ENCODE measurements at places on chromosomes 16 and 17. TPM values are rescaled to one million over a fixed set of nuclear protein-coding genes. Genes with fewer than 3 reads are reported as not detected.

DNA sequence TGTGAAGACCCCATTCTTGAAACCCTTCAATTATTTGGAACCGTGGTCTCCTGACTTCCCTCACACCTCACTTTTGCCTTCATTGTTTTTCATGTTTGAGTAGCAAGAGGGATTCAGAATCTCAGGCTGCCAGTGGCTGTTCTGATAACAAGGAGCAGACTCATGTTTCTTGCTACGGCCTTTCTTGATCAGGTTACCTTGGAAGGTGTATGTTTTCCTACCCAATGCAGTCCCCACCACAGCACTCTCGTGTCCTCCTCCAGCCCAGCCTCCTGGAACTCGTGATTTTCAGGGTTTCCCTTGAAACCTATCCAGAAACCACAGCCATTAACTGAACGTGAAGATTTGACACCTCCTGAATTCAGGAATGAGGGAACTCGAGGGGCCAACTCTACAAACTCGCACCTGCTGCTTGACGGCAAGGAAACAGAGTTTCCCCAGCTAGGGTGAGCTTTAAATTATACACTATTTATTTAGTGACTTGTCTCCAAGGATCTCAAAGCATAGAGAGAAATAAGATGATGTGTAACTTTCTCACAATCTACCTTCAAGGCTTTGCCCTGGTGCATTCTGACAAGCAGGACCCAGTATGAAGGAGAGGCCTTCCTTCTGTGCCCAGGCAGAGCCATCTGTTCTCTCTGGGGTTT lies 1.6 kb downstream of the ZFHX3 start:
- no peak for DNase-seq
- H3K27ac ChIP-seq: peak overlapping the region; percentile 91
- no peaks in the 10 kb centered on the region for H3K36me3 ChIP-seq
- peaks cover 51% of the 10 kb centered on the region for H3K4me1 ChIP-seq

CCL14 gene
- total RNA-seq: 110 TPM

DNA sequence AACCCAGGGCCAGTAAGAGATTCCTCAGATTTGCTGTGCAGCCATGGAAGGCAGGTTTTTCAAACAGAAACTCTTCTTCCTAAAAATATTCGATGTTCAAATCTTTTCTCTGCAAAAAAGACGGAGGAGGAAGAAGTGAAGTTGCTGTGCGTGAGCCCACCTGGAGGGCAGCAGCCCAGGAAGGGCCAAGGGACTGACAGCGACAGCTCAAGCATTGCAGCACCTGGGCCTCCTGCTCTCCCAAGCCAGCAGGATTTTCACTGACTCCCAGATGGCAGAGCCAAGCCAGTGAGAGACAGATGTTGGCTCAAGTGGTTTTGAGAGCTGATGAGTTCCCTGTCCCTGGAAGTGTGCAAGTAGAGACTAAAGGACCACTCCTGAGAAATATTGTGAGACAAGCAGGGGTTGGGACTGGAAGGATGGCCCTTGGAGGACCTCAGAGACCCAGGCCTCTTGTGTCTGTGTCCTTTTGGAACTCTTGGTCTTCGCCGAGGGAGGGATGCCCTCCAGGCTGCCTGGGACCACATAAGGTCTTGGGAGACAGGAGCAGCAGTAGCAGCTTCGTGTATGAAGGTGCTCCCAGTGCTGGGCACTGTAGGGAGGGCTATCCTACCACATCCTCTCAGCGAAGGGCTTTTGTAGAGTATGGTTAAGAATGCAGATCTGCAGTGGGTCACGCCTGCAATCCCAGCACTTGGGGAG lies 29.3 kb upstream of the TNFRSF13B start:
- DNase-seq: no peak
- peaks cover 5% of the 10 kb centered on the region for H3K4me1 ChIP-seq
- H3K4me3 ChIP-seq: no peak overlapping the region
- H3K27ac ChIP-seq: no peak overlapping the region
- no peaks in the 10 kb centered on the region for H3K27me3 ChIP-seq

DNA sequence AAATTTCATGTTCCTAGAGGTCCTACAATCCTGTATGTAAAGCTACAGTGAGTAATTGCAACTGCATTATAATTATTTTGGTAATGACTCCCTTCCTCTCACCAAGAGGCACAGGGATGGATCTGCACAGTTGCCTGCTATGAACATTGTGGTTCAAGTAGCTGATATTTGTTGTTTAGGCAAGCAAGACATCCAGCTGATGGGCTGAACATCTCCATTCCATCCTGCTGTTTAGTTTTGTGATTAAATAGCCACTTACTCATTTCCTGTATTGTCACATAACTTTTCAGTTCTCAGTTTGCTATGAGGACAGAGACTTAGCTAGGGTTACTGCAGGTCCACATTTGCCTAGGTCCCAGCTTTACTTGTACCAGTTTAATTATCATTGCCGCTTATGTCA lies 181.2 kb upstream of the TBX2 start:
- peak overlapping the region; percentile 58 for H3K27ac ChIP-seq
- DNase-seq: no peak
- H3K4me3 ChIP-seq: no peak overlapping the region
- H3K36me3 ChIP-seq: no peaks in the 10 kb centered on the region
- H3K4me1 ChIP-seq: peaks cover 31% of the 10 kb centered on the region
- H3K27me3 ChIP-seq: no peaks in the 10 kb centered on the region

ACSM2A gene
- not detected for total RNA-seq

PTX4 gene
- not detected for total RNA-seq

G6PC1 gene
- total RNA-seq: not detected

DNA sequence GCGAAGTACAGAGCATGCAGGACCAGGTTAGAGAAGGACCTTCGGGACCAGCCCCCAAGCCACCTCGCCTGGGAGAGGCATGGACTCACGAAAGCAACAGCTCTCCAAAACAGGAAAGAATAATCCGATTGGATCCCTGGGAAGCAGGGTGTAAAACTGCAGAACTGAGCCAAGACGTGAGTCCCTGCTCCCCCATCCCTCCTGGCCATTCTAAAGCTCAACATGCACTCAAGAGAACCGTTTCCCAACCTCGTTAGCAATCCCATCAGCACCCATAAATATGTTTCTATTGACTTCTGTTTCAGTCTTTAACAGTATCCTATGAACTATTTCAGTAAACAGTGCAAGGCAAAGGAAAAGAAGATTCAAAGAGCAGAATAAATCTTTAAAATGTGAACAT lies 167.0 kb downstream of the COPRS start:
- peaks cover 9% of the 10 kb centered on the region for H3K4me1 ChIP-seq
- H3K4me3 ChIP-seq: no peak overlapping the region
- no peaks in the 10 kb centered on the region for H3K27me3 ChIP-seq
- H3K27ac ChIP-seq: no peak overlapping the region
- DNase-seq: no peak
- no peaks in the 10 kb centered on the region for H3K36me3 ChIP-seq

DNA sequence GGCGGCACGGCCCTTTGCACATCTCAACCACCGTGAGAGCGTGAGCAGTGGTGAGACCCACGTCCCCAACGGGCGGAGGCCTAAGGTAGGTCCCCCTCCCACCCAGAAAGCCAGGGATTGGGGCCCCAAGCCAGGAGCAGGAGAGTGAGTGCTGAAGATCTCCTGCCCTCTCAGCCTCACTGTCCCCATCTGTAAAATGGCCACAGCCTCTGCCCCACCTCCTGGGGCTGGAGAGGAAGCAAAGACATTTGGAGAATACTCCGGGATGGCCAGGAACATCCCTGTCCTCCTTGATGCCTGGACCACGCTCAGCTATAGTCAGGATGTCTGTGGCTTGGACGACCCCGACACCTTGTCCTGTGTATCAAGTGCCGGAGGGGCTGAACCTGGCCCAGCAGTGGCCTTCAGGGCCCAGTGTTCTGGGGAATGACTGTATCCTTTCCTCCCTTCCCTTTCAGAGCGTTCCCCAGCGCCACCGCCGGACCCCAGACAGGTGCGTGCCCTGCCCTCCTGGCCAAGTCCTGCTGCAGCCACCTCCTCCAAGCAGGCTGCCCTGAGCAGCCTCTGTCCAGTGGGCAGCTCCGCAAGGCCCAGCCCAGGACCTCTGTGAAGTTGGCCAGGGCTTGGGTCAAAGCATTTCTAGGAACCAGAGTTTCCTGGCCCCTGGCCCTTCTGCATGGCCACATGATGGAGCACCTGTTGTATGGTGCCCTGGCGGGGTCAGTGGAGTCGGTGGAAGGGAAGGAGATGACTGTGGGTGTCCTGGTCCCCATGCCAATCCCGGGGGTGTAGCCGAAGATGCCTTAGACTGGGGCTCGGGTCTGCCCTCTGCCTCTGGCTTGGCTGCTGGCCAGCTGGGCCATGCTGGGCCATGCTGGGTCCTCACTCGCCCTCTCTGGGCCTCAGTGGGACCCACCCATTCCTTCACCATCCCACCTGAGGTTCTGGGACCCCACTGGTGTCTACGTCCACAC lies 38.4 kb downstream of the ADCY7 start:
- peaks cover 20% of the 10 kb centered on the region for H3K4me1 ChIP-seq
- peaks cover 37% of the 10 kb centered on the region for H3K36me3 ChIP-seq
- no peaks in the 10 kb centered on the region for H3K27me3 ChIP-seq
- peak; percentile 62 for DNase-seq
